CD4-positive, alpha-beta T cell treated with Interleukin-2 at 100 ng/mL for 4 hours (primary cell): ENCODE measurements at places on chromosomes 4 and X.

- DNase-seq = no peak
Observed at GRCh38 chr4:73979407-73979957, 2.3 kb downstream of the PF4 start.

- DNase-seq = no peak
Observed at GRCh38 chr4:83929550-83929949, 393.6 kb downstream of the GPAT3 start.

GRCh38 chr4:164706675-164707074 lies 47.3 kb upstream of the SMIM31 start:
- no peak for DNase-seq

- DNase-seq = no peak
Observed at GRCh38 chr4:48121180-48121579, 12.9 kb downstream of the TXK start.
